Activated B cell treated with CpG ODN at 0.5 μM for 24 hours (primary cell): ENCODE measurements at places on chromosomes 5 and 9.

DNA sequence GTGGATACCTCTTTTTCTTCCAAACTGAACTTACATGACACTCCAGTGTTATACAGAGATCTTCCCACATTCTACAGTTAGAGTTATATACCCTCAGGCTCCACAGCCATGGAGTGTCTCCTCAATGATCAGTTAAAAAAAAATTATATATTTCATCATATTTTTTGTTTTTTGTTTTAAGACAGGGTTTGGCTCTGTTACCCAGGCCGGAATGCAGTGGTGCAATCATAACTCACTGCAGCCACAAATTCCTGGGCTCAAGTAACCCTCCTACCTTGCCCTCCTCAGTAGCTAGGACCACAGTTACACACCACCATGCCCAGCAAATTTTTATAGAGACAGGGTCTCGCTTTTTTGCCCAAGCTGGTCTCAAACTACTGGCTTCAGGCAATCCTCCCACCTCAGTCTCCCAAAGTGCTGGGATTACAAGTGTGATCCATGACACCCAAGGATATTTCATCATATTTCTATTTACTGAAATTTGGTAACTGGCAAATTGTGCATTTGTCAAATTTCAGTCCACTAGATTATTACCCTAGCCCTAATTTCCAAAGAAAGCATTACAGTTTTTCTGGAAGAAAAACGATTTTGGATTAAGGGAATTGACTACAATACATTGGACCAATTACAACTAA, 18.1 kb upstream of the SCAI start:
- no peak for DNase-seq

- no peak for DNase-seq
Observed at GRCh38 chr5:143749581-143750205, 62.3 kb upstream of the HMHB1 start.

GRCh38 chr5:112977440-112977861, 853 bp downstream of the DCP2 start:
- no peak for DNase-seq

- DNase-seq = no peak
Observed at GRCh38 chr9:9747787-9748186, 865.0 kb downstream of the PTPRD start.

- DNase-seq = no peak
Observed at GRCh38 chr9:107214915-107215314, 68.2 kb upstream of the RAD23B start.

DNA sequence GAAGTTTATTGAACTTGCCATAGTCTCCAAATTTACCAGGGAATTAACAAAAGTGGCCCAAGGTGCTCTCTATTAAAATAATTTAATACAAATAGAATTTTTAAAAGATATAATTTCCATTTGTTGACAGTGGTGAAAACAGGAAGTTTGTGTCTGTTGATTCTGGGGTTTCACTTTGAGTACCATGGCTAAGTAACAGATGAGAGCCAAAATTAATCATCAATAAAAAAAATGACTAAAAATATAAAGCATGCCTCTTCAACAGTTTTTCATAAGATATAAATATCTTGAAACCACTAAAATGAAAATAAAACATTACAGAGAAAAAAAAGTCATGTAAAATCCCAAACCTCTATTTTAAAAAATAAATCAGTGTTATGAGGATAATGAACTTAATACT, 49.8 kb downstream of the SGCD start:
- no peak for DNase-seq

DNA sequence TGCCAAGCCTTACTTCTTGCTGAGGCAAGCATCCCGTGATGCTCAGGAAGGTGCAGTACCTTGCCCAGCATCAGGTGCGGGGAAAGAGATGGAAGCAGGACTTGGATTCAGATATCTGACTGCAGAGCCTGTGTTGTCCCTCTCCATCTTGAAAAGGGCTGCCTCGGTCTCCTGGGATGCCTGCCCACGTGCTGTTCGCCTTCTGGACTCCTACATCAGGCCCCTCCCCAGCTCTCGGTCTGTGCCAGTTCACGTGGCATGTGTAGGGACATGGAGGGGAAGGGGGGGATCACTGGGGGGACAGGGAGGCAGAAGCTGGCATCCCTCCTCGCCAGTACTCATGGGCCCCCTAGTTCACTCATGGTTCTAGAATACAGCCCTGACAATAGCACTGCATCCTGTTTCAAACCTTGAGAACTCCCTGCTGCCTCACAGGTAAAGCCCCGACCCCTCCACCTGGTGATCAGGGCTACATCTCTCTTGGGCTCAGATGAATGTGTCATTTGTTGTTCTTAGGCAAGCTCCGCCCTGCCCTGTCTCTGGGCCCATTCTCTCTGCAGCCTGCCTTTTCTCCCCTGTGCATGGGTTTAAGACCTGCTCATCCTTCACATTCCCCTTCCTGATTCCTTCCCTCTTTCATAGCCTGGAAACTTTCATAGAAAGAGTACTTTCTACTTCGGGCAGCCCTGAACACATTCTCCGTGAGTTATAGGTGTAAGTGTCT, 38.9 kb upstream of the SLC25A51 start:
- DNase-seq = no peak

- no peak for DNase-seq
Observed at GRCh38 chr9:83444110-83444509, 94.1 kb downstream of the FRMD3 start.

DNA sequence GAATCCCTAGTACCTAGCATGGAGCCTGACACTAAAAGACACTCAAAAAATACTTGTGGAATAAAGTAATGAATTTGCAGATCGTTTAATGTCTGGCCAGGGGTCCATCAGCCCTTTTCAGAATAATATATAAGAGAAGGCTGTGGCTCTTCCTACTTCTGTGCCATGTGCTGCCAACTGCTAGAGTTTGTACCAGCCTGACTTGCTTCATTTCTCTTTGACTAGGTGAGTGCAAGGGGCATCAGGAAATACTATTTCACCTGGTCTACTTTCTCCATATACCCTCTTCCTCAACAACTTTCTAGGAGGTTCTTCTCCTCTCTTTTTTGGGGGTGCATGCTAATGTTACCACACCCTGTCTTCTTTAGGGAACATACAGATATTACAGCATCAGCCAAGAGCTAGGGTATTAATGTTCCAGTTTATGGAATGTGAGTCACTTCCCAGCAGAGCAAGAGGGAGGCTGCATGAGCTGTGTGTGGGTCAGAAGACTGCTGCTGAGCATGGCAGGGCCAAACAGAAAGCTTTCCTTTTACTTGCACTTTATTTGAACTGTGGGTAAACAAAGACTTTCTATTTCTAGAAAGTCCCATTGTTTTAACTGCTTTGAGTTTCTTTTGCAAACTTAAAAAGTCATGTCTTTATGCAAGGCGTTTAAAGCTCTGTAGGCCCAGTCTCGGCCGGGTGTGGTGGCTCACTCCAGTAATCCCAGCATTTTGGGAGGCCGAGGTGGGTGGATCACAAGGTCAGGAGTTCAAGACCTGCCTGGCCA, 158.9 kb downstream of the ADAMTSL1 start:
- no peak for DNase-seq

DNA sequence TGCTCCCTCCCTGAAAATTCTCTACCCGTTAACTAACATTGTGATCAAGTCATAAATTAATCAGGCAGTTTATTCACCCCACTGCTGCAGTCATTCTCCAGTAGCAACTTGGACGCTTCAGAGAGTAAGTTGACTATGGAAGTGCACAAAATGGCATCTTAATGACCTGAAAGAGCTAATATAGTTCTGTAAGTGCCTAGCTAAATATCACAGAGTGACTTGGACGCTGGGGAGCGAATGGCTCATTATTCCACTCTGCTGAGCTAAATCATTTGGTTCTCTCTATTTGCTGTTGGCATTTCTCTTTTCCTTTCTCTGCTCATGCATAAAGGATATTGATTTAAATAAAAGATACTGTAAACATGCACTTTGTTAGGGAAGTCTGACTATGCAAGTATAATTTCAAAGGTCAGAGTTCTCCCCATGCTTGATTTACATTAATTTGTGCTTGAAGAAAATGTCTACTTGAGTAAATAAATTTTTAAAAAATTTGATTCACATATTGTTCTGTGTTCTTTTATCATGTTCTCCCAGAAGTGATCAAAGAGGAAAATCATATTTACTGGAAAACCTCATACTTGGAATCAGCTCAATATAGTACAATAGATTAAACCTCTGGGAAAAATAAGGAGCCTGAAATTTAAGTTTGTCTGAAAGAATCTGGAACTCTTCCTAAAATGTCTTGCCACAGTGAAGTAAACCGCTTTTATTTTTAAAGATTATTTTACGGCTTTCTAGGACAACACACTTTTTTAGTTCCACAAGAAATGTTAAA, 169.5 kb upstream of the HAPLN1 start:
- no peak for DNase-seq

DNA sequence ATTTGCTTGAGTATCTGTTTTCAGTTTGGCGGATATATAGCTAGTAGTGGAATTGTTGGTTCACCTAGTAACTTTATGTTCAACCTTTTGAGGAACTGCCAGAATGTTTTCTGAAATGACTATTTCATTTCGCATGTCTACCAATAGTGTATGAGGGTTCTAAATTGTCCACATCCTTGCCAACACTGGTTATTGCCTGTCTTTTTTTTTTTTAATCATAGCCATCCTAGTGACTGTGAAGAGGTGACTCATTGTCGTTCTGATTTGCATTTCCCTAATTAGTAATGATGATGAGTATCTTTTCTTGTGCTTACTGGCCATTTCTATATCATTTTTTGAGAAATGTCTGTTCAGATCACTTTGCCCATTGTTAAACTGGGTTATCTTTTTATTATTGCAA, 52.5 kb downstream of the PRLR start:
- DNase-seq = no peak

DNA sequence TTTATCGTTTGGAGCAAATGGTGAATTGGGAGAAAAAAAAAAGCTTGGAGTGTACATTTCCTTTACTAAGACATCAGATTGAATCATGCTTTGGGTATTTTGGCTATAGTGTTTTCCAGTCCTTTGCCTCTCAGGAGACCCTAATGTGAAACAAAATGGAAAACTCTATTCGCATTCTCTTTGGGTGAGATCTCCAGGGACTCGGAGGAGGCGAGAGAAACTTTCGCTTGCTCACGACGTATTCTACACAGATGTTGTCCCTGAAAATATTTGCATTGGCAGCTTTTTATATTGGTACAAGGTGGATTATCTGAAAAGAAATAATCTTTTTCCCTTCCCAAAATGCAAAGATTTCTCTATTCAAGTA, 1240.1 kb upstream of the WWC1 start:
- no peak for DNase-seq

DNA sequence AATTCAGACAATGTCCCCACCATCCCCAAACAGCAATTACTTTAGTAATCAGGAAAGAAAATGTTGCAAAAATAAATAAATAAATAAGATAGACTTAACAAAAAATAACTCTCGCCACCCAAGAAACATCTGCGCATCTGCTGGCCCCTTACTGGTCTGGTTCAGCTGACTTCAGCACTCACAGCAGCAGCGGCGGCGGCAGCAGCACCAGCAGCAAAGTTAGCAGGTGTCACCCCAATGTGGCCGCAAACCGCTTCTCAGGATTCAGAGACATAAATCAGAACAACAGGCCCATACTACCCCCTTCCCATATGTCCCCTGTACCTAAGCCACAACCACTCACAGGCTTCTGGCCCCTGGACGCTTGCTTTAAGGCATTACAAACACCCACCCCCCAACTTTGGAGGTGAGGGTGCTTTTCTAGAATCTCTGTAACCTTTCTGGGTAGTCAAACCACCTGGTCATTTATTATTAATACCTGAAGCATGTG, 593.0 kb downstream of the BNC2 start:
- DNase-seq = no peak

DNA sequence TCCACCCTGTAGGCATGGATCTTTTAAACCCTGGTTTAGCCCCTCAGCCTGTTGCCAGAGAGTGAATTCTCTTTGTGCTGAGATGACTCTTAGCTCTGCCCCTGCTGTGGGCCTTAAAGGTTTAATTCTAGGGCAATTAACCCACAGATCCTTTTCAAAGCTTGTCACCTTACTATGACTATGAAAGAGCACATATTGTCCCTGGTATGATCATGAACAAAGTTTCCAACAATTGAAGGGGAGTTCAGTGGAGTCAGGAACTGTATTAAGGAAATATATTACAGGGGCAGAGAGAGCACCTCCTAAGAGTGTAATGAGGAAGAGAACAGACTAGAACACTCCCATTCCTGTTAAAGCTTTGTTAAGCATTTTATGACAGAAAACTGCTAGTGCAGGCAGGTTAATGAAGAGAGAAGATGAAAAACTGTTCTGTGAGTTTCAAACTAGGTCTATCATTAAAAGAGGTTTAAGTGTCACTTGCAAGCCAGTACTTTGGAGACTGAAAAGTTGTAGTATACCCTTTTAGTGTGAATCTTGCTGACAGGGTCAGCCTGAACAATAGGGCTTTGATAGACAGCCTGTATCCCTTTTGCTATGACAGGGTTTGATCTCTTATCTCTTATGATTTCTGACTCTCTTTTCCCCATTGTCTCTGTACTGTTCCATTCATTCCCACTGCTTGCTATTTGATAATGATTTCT, 104.2 kb upstream of the ELL2 start:
- no peak for DNase-seq

- DNase-seq = no peak
Observed at GRCh38 chr9:133430244-133430643, 8.1 kb downstream of the ADAMTS13 start.

GRCh38 chr9:34896112-34896511, 62.0 kb upstream of the PHF24 start:
- DNase-seq = no peak

GRCh38 chr9:119252671-119253299, 116.5 kb downstream of the BRINP1 start:
- DNase-seq = no peak

- no peak for DNase-seq
Observed at GRCh38 chr9:37329576-37329975, 92.9 kb upstream of the GRHPR start.

DNA sequence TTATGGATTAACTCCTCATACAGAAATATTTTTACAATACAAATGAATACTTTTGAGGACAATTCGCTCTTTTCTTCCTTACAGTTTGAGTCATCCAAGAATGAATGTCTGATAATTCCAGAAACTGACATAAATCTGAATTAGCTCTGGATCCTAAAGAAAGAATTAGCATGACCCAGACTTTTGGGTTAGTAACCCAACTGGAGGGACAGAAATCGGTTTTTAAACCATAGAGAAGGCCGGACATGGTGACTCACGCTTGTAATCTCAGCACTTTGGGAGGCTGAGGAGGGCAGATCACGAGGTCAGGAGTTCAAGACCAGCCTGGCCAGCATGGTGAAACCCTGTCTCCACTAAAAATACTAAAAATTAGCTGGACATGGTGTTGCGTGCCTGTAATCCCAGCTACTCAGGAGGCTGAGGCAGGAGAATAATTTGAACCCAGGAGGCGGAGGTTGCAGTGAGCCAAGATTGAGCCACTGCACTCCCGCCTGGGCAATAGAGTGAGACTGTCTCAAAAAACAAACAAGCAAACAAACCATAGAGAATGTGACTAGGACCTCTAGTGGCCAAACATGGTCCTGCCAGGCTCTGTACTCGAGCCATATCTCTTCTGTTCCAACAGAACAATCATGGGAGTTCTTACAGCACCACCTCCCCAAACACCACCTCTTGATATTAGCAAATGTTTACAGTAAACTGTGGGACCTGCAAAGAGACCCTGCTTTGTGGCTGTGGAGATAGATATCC, 44.8 kb downstream of the LURAP1L start:
- no peak for DNase-seq

- DNase-seq = no peak
Observed at GRCh38 chr5:57442080-57442839, 40.4 kb downstream of the ACTBL2 start.

- DNase-seq = no peak
Observed at GRCh38 chr5:140795259-140795641, 598 bp downstream of the PCDHA2 start.

GRCh38 chr5:119074419-119074818, 3.5 kb downstream of the DMXL1 start:
- no peak for DNase-seq
